ENCODE measurements at places on chromosomes 4 and X.

- peak; percentile 39 for DNase-seq
These were observed 65.9 kb downstream of the MTHFD2L start for GRCh38 chr4:74223801-74224200.

- no peak for DNase-seq
These were observed 41.2 kb downstream of the ACOX3 start for GRCh38 chr4:8399298-8399697.

DNA sequence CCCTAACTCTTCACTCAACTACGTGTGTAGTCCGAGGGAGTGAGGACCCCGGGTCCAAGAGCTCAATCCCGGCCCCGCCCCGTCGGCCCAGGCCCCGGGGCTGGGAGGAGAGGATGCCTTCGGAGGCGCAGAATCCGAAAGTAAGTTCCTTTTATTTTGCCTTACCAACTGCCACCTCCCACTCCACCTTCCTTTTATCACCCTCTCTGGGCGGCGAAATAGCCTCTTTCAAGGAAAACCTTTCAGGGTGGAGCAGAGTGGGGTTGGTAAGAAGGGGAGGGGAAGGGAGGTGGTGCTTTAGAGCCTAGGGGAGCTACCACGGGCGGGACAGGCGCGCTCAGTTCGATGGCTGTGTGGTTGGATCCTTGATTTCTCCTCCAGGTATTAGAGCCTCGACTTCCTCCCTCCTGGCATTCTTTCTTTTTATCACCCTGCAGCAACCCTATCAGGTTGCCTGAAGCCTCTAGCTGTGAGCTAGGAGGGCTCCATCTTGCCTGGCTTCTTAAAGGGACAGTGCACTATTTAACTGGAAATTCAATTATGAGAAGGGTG lies 191.2 kb downstream of the RRAGB start:
- no peak for DNase-seq

GRCh38 chr4:77959566-77960338 lies 97.1 kb downstream of the MRPL1 start:
- DNase-seq: peak; percentile 22

DNA sequence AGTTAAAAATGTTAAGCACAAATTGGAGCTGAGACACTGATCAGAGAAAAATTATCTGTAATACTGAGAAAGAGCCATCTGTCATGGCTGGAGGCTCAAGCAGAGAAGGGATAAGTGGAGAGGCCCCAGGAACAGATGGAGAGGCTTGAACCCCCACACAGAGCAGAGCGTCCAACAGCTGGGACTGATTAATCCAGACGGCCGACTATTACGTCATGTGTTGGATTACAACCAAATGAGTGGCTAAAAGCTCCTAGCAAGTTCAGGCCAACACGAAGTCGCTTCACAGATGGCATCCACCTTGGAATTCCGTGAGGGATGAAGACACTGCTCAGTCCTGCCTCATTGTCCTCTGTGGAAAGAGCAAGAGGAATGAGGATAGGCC lies 57.7 kb upstream of the ATXN3L start:
- peak; percentile 95 for DNase-seq

DNA sequence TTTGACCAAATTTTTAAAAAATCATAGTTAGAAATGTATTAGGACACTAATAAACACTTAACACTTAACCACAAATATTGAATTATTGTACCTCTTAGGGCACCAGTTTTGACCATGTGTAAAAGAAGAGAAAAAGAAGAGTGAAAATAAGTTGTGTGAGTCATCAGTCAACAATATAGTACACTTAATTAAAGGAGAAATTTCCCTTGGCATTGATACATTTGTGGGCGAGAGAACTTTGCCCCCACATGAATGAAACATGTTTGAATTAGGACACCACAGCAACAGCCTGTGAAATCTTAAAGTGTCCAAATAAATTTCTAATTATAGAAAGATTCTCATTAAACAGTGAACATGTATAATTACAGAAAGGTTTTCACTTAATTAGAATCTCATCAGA lies 1292.8 kb upstream of the TENM3 start:
- DNase-seq: no peak

DNA sequence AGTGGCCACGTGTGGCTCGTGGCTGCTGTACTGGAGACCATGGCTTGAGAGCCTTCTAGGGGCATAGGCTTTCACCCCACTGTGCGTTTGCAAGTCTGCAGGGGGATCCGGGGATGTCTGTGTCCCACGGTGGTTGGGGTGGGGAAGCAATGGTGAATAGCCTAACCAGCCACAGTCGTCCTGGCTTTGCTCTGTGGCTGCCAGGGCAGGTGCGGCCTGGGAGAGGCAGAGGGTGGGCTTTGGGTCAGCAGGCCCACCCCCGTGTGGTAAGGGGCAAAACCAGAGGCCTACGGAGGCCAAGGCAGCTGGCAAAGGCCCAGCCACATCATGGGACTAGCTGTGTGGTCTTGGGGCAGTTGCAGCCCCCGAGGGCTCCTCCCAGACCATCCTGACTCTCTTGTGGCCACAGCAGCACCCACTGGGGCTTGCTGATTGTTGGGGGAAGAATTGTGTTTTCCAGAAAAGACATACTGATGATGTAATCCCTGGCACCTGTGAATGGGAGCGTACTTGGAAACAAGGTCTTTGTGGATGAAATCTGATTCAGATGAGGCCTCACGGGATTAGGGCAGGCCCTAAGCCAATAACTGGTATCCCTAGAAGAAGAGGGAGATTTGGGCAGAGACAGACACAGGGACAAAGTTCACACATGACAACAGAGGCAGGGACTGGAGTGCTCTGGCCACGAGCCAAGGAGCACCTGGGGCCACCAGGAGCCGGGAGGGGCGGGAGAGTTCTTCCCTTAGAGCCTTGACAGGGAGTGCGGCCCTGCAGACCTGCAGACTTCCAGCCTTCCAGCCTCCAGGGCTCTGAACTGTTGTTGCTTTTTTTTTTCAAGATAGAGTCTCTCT lies 2.9 kb downstream of the CPZ start:
- DNase-seq: peak; percentile 12
